Activated CD4-positive, alpha-beta memory T cell treated with anti-CD3 and anti-CD28 coated beads, Interleukin-2, amount 10 ng/mL, durations not matched to agents 7 days and 5 days (primary cell): ENCODE measurements at places on chromosomes 7 and 10. TPM values are rescaled to one million over a fixed set of nuclear protein-coding genes. Genes with fewer than 3 reads are reported as not detected.

GRCh38 chr10:98047009-98047741, 16.8 kb upstream of the CRTAC1 start:
- peaks cover 30% of the 10 kb centered on the region for H3K27me3 ChIP-seq
- no peak for DNase-seq
- H3K4me3 ChIP-seq, result no peak overlapping the region
- no peaks in the 10 kb centered on the region for H3K36me3 ChIP-seq
- H3K4me1 ChIP-seq, result no peaks in the 10 kb centered on the region
- no peak overlapping the region for H3K27ac ChIP-seq

DNA sequence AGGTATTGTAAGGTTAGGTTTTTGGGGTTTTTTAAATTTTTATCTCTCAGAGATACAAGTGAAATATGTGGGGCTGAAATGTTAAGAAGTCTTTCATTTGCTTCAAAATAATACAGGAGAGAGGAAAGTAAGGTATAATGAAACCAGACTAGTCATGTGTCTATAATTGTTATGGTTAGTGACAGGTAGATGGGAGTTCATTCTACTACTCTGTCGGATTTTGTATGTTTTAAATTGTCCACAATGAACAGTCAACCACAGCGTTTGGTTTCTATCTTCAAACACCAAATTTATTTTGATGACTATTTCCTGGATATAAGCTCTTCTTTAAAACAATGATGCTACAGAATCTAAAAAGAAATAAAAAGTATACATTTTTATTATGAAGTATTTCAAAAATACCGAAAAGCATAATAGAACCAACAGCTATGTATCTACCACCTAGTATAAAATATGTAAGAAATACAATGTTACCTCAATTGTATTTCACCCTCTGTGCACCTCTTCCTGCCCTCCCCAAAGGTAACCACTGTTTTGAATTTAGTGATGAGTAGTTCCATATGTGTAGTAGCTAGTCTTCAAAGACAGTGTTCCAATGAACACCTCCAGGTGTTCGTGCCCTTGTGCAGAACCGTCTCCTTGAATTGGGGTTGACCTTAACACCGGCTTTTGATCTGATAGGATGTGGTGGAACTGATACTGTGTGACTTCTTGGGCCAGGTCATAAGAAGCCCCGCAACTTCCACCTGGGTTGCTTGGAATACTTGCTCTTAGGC, 74.8 kb upstream of the CDK1 start:
- no peak for DNase-seq
- H3K4me3 ChIP-seq, result no peak overlapping the region
- peaks cover 21% of the 10 kb centered on the region for H3K4me1 ChIP-seq
- H3K27ac ChIP-seq, result no peak overlapping the region

DNA sequence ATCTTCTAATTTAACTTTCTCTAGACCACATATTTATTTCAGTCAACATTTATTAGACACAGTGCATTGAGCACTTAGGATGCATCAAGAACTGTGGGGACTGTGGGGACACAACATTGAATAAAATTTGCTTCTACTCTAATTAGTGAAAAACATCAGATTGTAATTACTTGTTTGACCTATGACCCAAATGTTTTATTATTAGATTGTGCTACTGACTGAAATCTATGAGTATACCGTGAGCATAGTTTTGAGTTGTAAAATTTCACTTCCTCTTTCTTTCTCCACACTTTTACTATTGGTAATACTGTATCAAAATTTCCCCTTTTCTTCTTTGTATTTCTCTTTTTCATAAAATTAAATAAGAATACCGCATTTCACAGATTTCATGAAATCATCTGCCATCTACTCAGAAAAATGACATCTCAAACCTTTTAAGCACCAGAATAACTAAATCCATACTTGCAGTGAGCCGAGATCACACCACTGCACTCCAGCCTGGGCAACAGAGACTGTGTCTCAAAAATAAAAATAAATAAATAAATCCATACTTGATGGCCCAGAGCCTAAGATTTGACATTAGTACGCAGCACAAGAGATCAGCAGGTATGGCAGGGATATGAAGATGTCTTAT, 25.4 kb upstream of the INPP5F start:
- H3K4me1 ChIP-seq, result peaks cover 31% of the 10 kb centered on the region
- no peak for DNase-seq
- H3K27ac ChIP-seq, result no peak overlapping the region
- H3K36me3 ChIP-seq, result peaks cover 8% of the 10 kb centered on the region
- no peak overlapping the region for H3K4me3 ChIP-seq

- H3K4me1 ChIP-seq, result no peaks in the 10 kb centered on the region
- no peak overlapping the region for H3K27ac ChIP-seq
- DNase-seq, result no peak
Measured at GRCh38 chr7:40341836-40342235, 207.0 kb downstream of the SUGCT start.

GRCh38 chr10:113562704-113563103, 9.9 kb downstream of the HABP2 start:
- DNase-seq, result no peak
- H3K36me3 ChIP-seq, result no peaks in the 10 kb centered on the region
- H3K4me3 ChIP-seq, result no peak overlapping the region
- no peak overlapping the region for H3K27ac ChIP-seq
- H3K4me1 ChIP-seq, result peaks cover 5% of the 10 kb centered on the region

DNA sequence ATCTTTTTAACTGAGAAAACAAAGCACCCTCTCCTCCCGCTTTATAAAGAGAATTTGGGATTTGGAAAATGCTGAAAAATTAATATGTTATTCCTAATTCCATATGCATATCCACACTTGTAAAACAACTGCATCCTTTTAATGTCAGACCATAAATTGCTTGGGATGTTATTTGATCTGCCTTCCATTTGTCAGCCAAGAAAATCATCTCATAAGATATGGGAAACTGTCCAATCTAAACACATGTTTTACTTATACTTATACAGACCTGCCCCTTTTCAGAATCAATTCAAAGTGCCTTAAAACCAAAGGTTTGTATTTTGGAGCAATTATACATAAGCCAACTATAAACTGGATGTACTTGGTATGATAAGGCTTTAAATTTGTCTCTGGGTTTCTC, 595.5 kb upstream of the PFKP start:
- no peaks in the 10 kb centered on the region for H3K4me1 ChIP-seq
- no peaks in the 10 kb centered on the region for H3K36me3 ChIP-seq
- H3K4me3 ChIP-seq, result no peak overlapping the region
- no peak overlapping the region for H3K27ac ChIP-seq
- no peaks in the 10 kb centered on the region for H3K27me3 ChIP-seq

DNA sequence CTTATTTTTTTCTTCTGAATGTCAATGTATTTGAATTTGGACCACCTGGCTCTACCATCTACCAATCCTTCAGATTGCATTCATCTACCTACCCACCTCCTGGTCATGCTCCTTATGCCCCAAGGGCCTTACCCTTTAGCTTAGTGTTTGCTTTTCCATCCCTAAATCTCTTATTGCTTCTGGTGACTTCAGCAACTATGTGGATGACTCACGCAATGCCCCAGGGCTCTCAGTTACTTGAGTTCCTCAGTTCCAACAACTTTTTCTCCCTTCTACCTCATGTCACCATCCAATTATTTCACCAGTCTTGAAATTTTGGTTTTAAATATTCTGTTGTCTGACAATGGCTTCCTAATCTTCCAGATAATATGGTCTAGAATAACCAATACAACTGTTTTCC, 118.9 kb downstream of the CFAP58 start:
- no peak overlapping the region for H3K27ac ChIP-seq
- no peak for DNase-seq
- peaks cover 26% of the 10 kb centered on the region for H3K27me3 ChIP-seq
- H3K36me3 ChIP-seq, result no peaks in the 10 kb centered on the region
- no peak overlapping the region for H3K4me3 ChIP-seq

DNA sequence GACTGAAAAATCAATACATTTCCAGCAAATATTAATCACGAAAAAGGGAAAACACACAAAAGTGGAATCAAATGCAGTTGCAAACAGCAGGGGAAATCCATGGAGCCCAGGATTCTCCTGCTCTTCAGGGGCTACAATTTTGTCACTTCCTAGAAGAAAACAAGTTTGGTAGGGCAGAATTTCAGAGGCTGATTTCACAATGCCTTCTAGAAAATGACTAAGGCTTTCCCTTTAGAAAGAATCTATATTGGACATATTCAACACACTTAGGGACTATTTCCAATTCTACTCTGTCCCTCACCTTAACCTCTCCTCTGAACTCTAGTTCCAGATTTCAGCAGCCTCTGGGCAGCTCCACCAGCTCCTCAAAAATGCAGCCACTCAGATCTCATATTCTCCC, 111.3 kb downstream of the HECTD2 start:
- H3K36me3 ChIP-seq, result no peaks in the 10 kb centered on the region
- peaks cover 2% of the 10 kb centered on the region for H3K27me3 ChIP-seq
- no peaks in the 10 kb centered on the region for H3K4me1 ChIP-seq

GRCh38 chr10:29949411-29950011, 109.9 kb downstream of the JCAD start:
- H3K36me3 ChIP-seq, result no peaks in the 10 kb centered on the region
- H3K4me3 ChIP-seq, result no peak overlapping the region
- peaks cover 6% of the 10 kb centered on the region for H3K27me3 ChIP-seq
- no peak for DNase-seq
- no peak overlapping the region for H3K27ac ChIP-seq
- H3K4me1 ChIP-seq, result peaks cover 11% of the 10 kb centered on the region

DNA sequence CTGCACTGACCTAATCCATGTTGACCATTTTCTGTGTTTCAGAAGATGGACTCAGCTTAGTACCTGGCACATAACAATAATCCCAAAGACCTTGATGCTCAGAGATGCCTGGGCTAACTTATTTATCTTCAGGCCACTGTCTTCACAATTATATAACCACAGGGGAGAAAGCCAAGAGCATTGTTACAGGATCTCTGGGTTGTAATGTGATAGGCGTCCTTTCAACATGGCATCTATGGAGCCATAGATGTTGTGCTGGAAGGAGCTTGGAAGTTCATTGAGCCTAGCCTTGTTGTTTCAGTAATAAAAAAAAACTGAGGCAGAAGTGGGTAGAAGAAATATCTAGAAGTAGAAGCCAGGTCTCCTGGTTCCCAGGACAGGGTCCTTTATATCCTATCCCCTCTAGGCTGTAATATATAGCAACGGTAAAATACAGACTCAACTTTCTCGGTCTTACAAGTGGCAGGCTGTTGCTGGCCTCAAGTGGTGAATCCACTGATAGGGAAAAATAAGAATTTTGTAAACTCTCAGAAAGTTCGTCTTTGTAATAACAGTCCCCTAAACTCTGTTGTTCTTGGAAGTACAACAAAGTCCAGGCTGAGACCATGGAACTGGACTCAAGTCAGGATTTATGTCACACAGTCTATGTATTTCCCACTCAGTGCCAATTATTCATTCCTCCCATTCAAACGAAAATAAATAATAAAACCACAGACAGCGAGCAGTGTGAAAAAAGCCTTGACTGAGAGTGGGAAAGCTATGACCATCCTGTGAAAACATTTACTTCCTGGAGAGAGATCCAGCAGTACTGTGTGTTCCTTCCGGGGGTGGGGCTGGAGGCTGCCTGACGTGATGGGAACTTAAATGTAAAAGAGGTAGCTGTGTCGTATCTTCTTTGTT, 277.6 kb downstream of the REEP3 start:
- H3K4me3 ChIP-seq, result no peak overlapping the region
- DNase-seq, result no peak
- H3K36me3 ChIP-seq, result no peaks in the 10 kb centered on the region
- peaks cover 8% of the 10 kb centered on the region for H3K27me3 ChIP-seq

DNA sequence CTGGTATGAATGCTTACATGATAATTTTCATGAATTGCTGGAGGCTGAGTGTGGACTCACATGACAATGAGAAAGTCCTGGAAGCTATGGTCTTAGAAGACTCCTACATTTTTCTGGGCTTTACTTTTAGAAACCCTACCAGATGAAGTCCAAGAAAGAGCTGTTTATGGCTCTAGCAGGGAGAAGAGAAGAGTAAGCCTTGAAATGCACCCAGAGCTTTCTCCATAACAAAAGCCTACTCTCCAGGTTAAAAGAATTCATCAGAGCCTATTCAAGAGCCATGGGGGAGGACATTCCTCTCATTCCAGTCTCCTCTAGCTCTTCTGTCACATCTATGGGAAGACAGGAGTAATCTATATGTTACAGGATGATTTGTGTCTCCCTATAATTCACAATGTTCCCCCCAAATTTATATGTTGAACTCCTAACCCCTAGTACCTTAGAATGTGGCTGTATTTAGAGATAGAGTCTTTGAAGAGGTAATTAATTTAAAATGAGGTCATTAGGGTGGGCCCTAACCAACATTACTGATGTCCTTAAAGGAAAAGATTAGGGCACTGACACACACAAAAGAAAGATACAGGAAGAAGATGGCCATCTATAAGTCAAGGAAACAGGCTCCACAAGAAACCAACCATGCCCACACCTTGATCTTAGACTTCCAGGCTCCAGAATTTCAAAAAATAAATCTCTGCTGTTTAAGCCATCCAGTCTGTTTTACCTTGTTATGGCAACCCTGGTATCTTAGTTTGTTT, 193.8 kb upstream of the PTER start:
- H3K4me1 ChIP-seq, result no peaks in the 10 kb centered on the region
- H3K27ac ChIP-seq, result no peak overlapping the region
- no peak for DNase-seq
- H3K27me3 ChIP-seq, result peaks cover 2% of the 10 kb centered on the region

DNA sequence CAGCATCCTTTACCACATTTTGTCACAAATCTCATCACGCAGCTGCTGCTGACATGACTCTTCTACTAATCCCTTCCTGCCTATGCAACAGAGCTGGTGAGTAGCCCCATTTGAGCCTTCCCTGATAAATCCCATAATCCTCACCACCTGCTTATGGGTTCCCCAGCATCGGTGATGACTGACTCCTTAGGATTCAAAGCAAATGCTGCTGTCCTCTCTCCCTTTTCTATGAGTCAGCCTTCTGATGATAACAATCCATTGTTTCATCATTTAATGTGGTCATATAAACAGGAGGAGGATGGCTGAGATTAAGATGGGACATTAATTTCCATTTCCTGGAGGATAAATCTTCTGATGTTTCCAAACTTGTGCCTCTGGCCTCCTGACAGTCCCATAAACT, 73.4 kb downstream of the SORCS1 start:
- no peak overlapping the region for H3K4me3 ChIP-seq
- no peaks in the 10 kb centered on the region for H3K27me3 ChIP-seq
- DNase-seq, result no peak
- no peaks in the 10 kb centered on the region for H3K4me1 ChIP-seq

Gene CFAP46
- total RNA-seq, result not detected
